DMS153 (cell line): ENCODE measurements at places on chromosomes 11 and 22.

DNA sequence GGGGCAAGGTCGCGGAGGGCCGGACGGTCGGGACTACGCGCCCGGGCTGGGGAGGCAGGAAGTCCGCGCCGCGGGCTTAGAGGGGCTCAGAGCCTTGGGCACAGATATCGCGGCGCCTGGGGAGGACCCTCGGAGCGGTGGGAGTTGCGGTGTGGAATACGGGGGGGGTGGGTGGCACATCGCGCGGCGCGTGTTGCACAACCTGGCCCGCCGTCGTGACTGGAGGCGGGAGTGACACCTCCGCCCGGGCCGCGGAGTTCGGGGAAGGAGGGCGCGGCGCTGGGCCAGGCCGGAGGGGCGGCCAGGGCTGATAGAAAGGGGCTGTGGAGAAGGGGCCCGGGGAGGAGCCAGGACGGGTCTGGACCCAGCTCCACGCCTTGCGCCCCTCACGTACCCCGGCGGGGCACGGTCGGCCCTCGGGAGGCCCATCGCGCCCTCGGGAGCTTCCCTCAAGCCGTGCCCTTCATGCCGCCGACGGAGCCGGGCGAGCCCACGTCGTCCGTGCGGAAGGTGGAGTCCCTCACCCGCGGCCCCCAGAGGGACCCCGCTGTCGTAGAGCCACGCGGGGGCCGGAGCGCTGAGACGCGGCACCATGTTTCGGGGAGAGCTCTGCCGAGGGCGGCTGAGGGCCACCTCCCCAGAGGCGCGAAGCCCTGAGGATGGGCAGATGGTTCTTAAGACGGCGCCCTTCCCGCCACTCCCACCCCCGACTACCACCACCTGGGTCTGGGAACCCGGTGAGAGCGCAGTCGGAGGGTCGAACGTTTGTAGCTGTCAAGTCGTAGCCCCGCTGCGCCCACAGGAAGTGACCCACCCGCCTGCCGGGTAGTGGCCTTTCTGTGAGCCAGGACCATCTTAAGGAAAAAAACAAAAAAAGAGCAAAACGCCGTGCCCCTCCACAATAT is 729 bp downstream of the IL17RA start:
- DNase-seq, result no peak

GRCh38 chr11:12456651-12457579 is 79.5 kb downstream of the PARVA start:
- DNase-seq, result no peak

DNA sequence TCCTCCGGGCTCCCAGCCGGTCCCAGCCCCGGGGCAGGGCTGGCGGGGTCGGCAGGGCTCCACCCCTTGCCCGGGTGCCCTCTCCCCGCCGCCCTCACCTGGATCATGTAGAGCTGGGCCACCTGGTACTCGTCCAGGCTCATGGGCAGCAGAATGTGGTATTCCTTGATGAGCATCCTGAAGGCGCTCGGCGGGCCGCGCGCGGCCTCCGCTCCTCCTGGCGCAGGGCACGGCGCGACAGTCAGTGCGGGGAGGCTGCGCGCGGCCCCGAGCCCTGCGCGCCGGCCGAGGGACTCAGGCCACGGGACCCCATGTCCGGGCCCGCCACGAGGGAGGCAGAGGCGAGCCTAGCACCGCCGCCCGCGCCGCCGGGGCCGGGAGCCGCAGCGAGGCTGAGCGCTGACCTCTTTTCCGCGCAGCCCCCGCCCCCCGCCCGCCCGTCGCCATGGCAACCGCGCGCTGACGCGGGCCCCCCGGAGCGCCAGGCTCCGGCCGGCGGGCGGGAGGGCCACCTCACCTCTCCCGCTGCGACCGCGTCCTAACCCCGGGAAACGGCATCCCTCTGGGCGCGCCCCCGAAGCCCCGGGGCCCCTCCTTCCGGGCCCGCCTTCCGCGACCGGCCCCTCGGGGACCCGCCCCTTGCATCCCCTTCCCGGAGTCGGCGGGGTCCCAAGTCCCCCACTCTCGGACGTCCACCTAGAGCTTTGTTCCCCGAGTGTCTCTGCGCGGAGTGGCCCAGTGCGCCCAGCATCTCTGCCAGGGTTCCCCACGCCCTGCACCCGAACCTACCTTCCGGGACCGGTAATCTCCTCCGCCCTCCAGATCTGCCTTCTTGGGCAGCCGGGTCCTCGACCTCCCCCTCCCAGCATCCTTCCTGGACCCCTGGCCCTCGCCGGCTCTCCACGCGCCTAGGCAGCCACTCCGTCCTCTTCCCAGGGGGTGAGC is 886 bp downstream of the PITPNM1 start:
- DNase-seq, result no peak

DNA sequence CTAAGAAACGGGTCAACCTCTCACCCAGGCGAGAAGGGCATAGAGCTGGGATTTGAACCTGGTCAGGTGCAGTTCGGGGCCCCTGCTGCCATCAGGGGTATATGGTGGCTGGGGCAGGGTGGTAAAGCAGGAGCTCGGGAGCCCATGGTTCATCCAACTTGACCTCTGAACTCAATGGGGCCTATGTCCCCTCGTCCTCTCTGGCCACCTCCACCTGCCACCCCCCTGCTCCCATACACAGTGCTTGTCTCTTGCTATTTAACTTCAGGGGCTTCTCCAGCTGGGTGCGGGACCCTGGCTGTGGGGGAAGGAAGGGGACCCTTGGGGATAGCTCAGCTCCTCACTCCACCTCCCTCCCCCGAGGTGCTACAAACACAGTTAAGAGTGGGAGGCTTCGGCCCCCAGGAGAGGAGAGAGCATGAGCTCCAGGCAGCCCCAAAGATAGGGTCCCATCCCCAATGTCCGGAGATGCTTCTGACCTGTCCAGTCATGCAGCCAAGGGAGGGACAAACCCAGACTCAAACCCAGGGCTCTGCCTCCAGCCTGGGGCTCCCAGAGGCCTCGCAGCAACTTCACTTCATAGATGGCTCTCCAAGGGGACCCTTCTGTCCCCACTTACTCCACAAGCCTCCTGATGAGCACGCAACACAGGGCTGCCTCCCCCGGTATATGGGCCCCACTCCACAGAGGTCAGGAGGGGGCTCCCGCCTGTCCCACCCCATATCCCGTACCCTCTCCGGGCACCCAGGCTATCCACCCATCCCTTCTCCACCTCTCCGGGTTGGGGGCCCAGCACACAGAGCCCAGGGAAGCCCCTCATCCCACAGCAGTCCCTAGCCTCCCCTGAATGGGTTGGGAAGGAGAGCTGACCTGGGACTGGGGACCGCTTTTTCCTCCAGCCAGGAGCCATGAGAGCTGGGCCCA is 712 bp downstream of the IL2RB start:
- DNase-seq, result no peak

DNA sequence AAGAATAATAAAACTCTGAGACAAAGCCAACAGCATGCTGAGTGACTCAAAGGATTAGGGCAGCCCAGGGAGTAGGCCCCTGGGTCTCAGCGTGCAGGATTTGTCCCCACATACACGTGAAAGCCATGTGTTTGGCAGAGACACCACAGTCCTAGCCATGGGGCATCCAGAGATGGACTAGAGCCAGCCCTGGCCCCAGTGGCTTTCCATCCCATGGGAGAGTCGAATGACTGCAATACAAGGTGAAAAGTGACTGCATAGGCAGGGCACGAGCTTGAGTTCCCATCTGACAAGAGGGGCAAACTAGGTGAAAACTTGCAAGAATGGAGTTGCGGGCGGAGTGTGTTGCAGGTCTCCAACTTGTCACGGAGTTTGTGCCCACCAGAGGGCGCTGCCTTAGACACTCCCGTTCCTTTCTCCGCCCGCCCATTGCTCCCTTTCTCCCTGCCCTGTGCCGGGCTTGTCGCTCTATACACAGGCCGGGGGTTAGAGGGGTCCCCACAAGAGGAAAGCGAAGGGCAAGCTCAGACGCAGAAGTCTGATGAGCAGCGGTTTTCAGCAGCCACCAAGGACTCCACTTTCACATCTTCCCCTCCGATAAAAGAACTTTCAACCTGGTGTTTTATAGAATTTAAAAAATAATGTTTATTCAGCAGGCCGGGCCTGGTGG is 24.2 kb downstream of the TSKU start:
- peak; percentile 17 for DNase-seq

- DNase-seq, result no peak
Observed at GRCh38 chr11:95011376-95011775, 13.7 kb upstream of the KDM4E start.

GRCh38 chr11:67674442-67674871 is at the start of gene ALDH3B2:
TSS of gene ALDH3B2 (minus strand) at chr11:67674623. CDS start at chr11:67666935, 7,688 bp downstream.
- DNase-seq, result peak; percentile 88

- DNase-seq, result no peak
Observed at GRCh38 chr11:2217211-2218030, 45.8 kb upstream of the TH start.

GRCh38 chr11:129302386-129303101 is 73.1 kb upstream of the BARX2 start:
- no peak for DNase-seq

DNA sequence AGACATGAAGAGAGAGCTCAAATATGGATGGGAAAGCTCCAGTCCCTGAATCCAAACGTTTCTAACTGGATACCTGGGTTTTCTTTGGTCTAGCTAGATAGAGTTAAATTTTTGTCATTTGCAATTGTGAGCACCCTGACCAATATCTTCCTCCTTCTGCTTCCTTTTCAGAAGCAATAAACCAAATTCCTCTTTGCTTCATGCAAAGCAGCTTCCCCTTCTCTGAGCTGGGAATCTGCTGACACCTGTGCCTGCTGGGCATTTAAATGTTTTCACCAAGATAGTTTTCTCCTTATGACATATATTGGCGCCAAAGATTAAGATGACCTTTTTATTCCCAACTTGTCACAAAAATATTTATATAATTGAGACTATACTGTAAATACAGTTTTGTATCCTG is 27.9 kb upstream of the PAK1 start:
- DNase-seq, result no peak

DNA sequence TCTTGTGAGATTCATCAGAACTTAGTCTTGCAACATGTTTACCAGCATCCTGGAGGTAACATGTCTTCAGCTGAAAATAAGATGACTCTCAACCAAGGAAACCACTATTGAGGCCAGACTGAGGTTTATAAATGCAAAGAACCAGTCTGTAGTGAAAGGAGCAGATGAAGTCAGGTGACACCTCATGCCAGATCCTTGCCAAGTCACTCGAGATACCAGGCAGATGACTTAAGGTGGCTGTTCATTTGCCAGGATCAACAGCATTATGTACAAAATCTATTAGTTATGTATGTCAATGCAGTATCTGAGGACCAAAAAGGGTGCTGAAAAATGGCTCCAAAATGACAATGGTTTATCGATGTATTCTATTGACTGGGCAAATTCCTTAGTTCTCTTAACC is 100.0 kb upstream of the SOX6 start:
- no peak for DNase-seq

DNA sequence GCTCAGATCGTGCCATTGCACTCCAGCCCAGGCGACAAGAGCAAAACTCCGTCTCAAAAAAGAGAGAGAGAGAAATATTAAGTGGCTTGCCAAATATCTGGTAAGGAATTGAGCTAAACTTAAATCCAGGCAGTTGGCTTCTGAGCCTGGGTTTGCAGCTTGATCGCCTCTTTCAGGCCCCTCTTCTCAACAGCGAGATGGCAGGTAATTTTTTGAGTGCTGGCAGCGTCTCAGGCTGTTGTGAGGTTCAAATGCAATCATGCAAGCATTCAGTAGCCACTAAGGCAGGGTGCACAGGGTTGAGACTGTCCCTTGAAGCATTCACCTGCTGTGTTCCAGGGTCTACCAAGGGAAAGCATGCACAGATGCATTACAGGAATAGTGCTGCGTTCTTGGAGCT is 670 bp upstream of the CTSF start:
- no peak for DNase-seq

DNA sequence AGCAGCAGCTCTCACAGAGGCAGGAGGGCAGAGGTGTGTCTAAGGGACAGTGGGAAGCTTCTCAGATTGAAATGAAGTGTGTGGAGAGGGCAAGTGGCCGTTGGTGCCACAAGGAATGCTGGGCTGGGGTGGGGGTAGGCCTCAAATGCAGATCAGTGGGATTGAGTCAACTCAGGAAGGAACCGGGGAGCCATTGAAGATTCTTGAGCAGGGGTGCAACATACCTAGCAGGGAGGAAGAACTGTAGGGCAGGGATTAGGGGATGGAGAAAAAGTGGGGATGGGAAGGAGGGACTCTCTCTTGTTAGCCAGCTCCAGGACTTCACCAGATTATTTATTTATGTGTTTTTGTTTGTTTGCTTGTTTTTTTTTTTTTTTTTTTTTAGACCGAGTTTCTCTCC is 2.9 kb upstream of the SEC14L2 start:
- no peak for DNase-seq

DNA sequence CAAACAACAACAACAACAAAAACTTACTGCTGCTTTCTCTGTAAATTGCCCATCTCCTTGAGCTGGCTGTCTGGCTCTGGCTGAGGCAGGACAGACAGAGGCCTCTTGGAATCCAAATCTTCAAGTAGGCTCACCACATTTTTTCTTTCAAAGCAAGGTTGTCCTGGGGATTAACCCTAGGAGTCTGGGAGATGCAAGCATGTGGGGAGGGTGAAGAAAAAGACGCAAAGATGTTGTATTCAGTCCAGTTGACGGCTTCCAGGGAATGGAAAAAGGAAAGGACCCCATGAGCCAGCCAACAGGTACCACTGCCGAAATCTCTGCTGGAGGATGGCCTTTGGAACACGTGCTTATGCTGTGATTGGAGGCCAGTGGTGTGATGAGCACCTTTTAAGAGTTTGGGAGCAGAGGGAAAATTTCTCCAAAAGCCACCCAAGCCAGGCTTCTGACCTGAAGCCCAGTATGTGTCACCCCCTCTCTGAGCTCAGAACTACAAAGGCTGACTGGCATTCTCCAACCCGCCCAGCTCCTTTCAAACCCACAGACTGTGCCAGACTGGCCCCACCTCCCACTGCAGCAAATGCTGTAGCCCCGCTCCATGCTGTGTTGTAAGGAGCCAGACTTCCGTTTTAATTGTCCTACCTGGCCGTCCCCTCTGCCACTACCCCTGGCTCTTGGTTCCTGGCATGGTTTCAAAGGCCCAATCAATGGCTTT is 10.8 kb downstream of the BLID start:
- DNase-seq, result no peak

- DNase-seq, result no peak
Observed at GRCh38 chr11:132638423-132638822, 893.9 kb downstream of the OPCML start.

DNA sequence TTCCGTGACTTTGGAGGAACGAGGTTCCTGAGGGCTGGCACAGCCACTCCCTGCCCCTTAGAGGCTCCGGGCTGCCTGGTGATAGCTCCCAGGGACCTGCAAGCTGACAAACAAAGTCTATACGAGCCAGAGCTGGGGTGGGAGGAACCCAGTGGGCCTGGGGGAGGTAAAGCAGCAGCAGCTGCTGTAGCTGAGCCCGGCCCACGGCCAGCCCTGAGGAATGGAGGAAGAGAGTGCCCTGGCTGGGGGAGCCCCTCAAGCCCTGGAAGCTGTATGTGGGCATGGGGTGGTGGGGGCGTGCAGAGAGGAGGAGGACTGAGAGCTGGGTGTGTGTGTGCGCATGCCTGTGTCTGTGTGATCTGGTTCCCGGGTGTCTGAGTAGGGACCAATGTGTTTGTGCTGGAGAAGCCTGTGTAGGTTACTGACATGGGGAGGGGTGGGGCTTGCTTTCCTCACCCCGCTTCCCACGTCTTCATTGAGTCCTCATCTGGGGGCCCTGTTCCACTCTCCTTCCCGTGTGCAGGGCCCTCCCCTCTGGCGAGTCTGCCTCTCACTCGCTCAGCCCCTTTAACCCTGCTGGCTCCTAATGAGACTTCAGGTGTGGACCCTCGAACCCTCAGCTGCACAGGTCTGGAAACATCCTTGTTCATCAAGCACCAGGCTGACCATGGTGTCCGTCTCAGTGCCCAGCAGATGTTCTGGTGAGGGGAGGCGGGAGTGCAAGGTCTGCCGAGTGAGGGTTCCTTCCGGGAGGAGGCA is 10.8 kb downstream of the ST3GAL4 start:
- no peak for DNase-seq

- DNase-seq, result no peak
Observed at GRCh38 chr22:39434721-39435120, 22.1 kb upstream of the MGAT3 start.

- DNase-seq, result no peak
Observed at GRCh38 chr11:119616586-119617339, 112.2 kb downstream of the NECTIN1 start.
